Tibial nerve (tissue), 4 donors: ENCODE measurements at places on chromosomes 7 and 10.
A peak's percentile ranks its signal among the peaks of the same experiment; 100 is the strongest.

DNA sequence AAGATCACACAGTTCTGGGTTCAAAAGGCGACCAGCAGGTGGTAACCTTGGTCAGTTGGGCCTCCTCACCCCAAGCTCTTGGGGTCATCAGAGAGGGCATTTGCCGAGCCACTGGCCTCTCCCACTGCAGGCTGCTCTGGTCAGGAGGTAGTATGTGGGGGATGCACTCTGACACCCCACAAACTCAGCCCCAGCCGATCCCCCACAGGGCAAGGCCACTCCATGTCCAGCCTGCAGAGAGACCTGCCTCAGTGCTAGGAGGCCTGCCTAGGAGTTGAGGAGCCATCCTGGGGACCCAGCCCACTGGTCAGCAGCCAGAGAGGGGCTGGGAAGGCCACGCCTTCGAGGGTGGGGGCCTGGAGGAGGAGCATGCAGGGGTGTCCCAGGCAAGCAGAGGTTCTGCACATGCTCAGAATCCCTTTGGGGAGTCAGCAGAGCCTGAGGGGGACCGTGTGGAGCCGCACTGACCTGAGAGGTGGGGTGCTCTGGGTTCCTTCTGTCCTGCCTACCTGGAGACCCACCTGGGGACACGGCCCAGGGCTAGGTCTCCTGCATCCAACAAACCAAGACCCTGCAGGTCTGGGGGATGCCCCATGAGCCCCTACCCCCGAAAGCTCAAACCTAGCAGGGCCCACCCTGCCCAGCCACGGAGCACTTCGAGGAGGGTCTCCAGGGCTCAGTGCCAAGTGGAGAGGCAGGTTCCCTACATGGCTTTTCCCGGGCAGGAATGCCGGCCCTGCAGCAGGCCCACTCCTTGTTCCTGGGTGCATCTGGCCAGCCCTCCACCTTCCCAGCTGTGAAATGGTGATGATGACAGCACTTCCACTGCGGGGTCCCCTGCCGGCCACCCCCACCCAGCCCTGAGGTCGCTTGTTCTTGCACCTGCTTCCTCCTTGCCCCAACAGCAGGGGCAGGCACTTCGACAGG lies 58.5 kb downstream of the RASGEF1A start:
- no peak for DNase-seq
- peaks cover 28% of the 10 kb centered on the region for H3K4me1 ChIP-seq
- no peak overlapping the region for H3K27ac ChIP-seq
- no peaks in the 10 kb centered on the region for H3K36me3 ChIP-seq
- no peaks in the 10 kb centered on the region for H3K27me3 ChIP-seq
- H3K4me3 ChIP-seq = no peak overlapping the region

DNA sequence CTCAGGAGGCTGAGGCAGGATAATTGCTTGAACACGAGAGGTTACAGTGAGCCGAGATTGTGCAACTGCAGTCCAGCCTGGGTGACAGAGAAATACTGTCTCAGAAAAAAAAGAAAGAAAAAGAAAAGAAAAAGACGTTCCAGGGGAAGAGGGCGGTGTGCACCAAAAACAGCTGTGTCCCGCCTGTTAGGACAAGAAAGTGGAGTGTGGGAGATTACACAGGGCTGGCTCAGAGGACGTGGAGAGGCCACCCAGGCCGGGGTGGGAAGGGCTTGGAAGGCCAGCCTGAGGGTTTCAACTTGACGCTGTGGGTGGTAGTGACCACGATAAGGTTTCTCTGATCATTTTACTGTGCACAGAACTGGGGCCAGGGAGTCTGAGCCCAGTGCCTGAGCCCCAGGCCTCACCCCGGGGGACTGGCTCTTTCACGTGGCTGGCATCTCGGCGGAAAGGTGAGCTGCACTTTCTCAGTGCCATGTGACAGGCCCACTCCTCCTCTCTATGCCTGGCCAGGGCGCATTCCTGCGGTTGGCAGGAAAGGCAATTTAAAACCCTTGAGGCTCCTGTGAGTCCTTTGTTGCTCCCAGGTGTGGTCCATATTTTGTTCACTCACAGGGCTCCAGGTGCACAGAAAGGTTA lies 13.9 kb downstream of the RHBDD2 start:
- H3K36me3 ChIP-seq = no peaks in the 10 kb centered on the region
- peak; percentile 60 for DNase-seq
- H3K27me3 ChIP-seq = no peaks in the 10 kb centered on the region
- H3K27ac ChIP-seq = peak overlapping the region; percentile 70
- H3K4me3 ChIP-seq = no peak overlapping the region

DNA sequence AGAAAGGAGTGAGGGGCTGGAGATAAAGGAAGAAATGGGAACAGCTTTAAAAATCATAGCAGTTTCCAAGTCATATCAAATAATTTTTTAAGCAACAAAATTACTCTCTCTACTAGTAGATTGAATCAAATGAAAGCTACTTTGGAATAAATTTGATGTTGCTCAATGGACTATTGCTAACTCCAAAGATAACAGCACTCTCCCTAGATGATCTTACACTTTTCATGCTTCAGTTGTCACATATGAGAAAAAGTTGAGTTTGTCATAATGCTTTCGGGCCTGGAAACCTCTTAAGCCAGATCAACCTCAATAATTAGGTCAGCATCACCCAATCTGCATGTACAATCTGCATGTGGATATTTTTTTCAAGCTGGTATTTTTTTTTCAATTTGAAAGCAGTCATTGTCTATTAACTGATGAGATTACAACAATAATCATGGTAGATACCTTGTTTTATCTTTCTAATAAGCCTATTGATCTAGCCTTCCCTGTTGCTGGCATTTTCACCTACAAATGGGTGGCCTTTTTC lies 31.3 kb downstream of the LIPJ start:
- H3K27me3 ChIP-seq = no peaks in the 10 kb centered on the region
- no peaks in the 10 kb centered on the region for H3K4me1 ChIP-seq
- DNase-seq = no peak
- no peak overlapping the region for H3K4me3 ChIP-seq
- H3K27ac ChIP-seq = no peak overlapping the region

- H3K4me1 ChIP-seq = no peaks in the 10 kb centered on the region
- no peaks in the 10 kb centered on the region for H3K27me3 ChIP-seq
- no peak overlapping the region for H3K27ac ChIP-seq
- H3K4me3 ChIP-seq = no peak overlapping the region
- H3K36me3 ChIP-seq = no peaks in the 10 kb centered on the region
These were observed 57.7 kb downstream of the KLF6 start for GRCh38 chr10:3727268-3727667.

DNA sequence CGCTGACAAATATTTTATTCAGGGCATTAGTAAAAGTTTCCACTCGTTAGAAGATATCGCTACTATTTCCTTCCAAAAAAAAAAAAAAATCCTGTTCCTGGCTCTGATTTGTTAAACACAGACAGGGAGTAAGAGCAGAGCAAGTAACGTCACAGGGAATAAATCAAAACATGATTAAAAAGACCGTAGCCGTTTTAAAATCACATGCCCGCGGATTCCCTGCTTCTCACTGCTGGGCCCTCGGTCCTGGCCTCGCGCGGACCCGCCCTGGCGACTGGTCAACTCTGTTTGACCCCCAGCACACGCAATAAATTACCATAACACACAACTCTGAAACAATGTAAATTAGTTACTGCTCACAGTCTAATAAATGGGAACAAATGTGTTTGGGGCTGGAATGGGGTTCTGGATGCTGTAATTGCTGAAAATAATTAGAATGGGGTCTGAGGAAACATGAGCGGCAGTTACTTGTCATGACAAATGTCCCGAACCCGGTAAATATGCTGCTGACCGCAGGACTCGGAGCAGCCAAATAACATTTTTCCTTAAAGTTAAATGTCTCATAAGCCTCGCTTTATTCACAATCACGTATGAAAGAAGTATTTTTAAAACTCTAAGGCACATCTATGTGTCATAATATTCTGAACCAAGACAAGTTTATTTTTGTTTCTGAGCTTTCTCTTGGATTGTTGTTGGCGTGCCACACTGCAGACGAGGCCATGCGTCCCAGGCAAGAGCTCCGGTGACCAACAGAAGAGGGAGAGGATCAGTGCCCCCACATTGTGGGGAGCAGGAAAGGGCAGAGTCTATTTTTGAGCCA lies 17.9 kb downstream of the EBF3 start:
- no peaks in the 10 kb centered on the region for H3K36me3 ChIP-seq
- H3K4me3 ChIP-seq = no peak overlapping the region
- H3K4me1 ChIP-seq = peaks cover 14% of the 10 kb centered on the region
- DNase-seq = peak; percentile 19
- no peaks in the 10 kb centered on the region for H3K27me3 ChIP-seq
- peak overlapping the region; percentile 65 for H3K27ac ChIP-seq

GRCh38 chr7:44320794-44321371 lies 4.5 kb downstream of the CAMK2B start:
- no peak for DNase-seq
- H3K27me3 ChIP-seq = no peaks in the 10 kb centered on the region
- no peak overlapping the region for H3K27ac ChIP-seq
- no peaks in the 10 kb centered on the region for H3K4me1 ChIP-seq
- H3K4me3 ChIP-seq = no peak overlapping the region

GRCh38 chr7:11638011-11638774 lies 193.8 kb downstream of the THSD7A start:
- no peaks in the 10 kb centered on the region for H3K36me3 ChIP-seq
- H3K4me1 ChIP-seq = no peaks in the 10 kb centered on the region
- H3K27ac ChIP-seq = no peak overlapping the region
- H3K27me3 ChIP-seq = no peaks in the 10 kb centered on the region

- no peak overlapping the region for H3K27ac ChIP-seq
- H3K4me1 ChIP-seq = no peaks in the 10 kb centered on the region
- DNase-seq = no peak
These were observed 30.6 kb downstream of the HYCC1 start for GRCh38 chr7:22983257-22983855.

GRCh38 chr10:117496031-117496430 lies 46.5 kb upstream of the EMX2 start:
- no peak overlapping the region for H3K27ac ChIP-seq
- no peaks in the 10 kb centered on the region for H3K27me3 ChIP-seq
- H3K4me1 ChIP-seq = no peaks in the 10 kb centered on the region
- no peak overlapping the region for H3K4me3 ChIP-seq

DNA sequence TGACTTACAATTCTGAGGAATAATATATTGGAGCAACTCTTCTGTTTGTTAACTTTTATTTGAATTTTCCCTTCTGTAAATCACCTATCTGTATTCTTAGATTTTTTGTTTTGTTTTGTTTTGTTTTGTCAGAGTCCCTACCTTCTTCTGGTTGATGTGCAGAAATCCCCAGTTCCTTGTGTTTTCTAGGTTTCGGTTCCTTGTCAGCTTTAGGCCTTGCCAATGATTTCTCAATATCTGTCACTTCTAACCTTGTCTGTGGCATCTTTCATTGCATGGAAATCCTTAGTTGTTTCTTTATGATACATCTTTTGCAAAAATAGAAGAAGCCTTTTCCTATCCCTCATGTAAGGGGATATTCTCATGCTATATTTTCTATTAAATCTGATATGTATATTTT lies 21.7 kb upstream of the ST8SIA6 start:
- no peaks in the 10 kb centered on the region for H3K36me3 ChIP-seq
- no peak overlapping the region for H3K27ac ChIP-seq
- no peak overlapping the region for H3K4me3 ChIP-seq
- no peak for DNase-seq
- no peaks in the 10 kb centered on the region for H3K27me3 ChIP-seq

GRCh38 chr10:132752378-132752777 lies 33.6 kb downstream of the NKX6-2 start:
- H3K4me1 ChIP-seq = no peaks in the 10 kb centered on the region
- peaks cover 88% of the 10 kb centered on the region for H3K36me3 ChIP-seq
- DNase-seq = no peak
- no peaks in the 10 kb centered on the region for H3K27me3 ChIP-seq
- H3K27ac ChIP-seq = no peak overlapping the region
